Astrocyte of the cerebellum (primary cell): ENCODE measurements at places on chromosomes 4 and X.

- DNase-seq, result no peak
These were observed 1496.4 kb downstream of the RPA4 start for GRCh38 chrX:98380106-98380505.

GRCh38 chr4:114177628-114178027 lies 198.2 kb upstream of the ARSJ start:
- DNase-seq, result no peak

DNA sequence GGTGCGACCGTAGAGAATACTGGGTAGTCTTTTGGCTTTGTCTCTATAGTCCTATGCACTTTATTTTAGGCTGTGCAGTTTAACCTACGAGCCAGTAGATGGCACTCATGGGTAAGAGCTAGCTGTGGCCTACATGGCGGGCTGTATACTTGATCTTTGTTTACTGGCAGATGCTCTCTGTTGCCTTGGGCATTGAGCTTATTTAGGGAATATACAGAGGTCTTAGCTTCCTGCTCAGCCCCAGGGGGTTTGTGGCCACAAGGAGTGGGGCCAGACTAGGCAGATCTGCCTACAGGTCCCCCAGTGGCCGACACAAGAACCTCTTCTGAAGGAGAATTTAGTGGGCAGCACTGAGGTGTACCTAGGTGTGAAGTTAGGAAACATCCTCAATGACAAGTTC lies 227.6 kb upstream of the HDX start:
- peak; percentile 0 for DNase-seq

- no peak for DNase-seq
These were observed 408.2 kb upstream of the NR3C2 start for GRCh38 chr4:148850257-148850995.

GRCh38 chr4:3262208-3263052 lies 13.5 kb downstream of the MSANTD1 start:
- DNase-seq, result no peak

DNA sequence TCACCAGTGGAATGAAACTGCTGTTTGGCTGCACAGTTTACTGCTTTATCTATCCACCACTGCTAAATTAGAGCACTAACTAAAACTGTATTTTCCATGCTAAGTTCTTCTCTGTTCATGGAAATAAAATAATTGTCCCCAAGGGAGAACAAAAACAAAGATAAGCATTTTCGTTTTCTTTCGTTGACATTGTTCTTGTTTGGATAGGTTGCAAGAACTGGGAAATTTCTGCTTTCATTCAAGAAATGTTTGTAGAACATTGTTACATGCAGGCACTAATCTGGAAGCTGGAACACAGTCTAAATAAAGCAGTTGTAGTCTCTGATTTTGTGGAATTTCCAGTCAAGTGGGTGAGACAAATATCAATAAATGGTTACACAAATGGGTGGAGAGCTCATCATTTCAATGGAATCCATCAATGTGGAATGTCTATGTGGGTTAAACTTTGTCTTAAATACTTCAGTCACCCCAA lies 5.8 kb upstream of the CXCL8 start:
- no peak for DNase-seq
